ENCODE measurements at places on chromosomes 13 and 19. TPM values are rescaled to one million over a fixed set of nuclear protein-coding genes. Genes with fewer than 3 reads are reported as not detected.
A peak's percentile ranks its signal among the peaks of the same experiment; 100 is the strongest.

GRCh38 chr13:23969647-23970046, 72.3 kb upstream of the C1QTNF9B start:
- no peaks in the 10 kb centered on the region for H3K36me3 ChIP-seq
- DNase-seq, result peak; percentile 3
- peaks cover 9% of the 10 kb centered on the region for H3K4me1 ChIP-seq
- no peaks in the 10 kb centered on the region for H3K27me3 ChIP-seq
- H3K27ac ChIP-seq, result no peak overlapping the region
- no peak overlapping the region for H3K4me3 ChIP-seq

Gene CAPN12
- not detected for total RNA-seq

DNA sequence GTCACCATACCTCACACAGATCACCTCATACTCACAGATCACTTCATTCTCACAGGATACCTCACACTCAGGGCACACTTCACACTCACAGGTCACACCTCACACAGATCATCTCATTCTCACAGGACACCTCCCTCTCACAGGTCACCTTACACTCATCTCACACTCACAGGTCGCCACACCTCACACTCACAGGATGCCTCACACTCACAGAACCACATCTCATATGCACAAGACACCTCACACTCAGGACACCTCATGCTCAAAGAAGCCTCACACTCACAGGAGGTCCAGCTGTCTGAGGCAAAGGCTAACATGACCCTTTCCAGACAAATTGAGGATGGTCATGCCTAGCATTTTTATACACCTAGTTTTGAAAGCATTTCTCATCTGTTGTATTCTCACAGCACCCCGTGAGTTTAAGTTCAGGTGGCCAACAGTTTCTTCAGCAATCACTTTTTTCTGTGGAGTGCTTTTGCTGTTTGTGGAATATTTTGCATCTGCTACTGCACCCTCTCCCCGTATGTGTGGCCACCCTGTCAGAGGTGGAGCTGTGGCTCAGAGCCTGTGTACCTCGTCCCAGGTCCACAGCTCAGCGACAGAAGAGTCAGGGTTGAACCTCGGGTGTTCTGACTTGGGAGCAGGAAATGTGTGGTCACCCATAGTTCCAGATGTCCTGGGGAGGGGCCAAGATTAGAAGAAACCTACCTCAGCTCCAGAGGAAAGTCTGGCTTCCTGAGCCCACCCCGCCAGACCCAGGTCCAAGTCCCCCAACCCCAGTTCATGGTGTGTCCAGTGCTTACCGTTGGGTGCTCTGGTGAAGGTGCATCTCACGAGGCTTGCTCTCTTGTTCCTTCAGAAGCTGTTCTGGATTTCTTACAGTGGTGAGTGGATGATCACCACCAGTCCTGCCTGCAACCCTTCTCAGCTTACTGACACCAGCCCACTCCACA, 7.6 kb downstream of the F7 start:
- H3K27ac ChIP-seq, result no peak overlapping the region
- no peak overlapping the region for H3K4me3 ChIP-seq
- no peaks in the 10 kb centered on the region for H3K4me1 ChIP-seq
- H3K36me3 ChIP-seq, result no peaks in the 10 kb centered on the region
- DNase-seq, result peak; percentile 6

- H3K4me3 ChIP-seq, result no peak overlapping the region
- H3K27ac ChIP-seq, result no peak overlapping the region
- H3K36me3 ChIP-seq, result peaks cover 87% of the 10 kb centered on the region
Measured at GRCh38 chr19:43748205-43748594, 6.6 kb downstream of the SMG9 start.

- no peaks in the 10 kb centered on the region for H3K4me1 ChIP-seq
- no peak for DNase-seq
- H3K27ac ChIP-seq, result no peak overlapping the region
- H3K4me3 ChIP-seq, result no peak overlapping the region
- no peaks in the 10 kb centered on the region for H3K27me3 ChIP-seq
- H3K36me3 ChIP-seq, result no peaks in the 10 kb centered on the region
Measured at GRCh38 chr13:77595166-77595810, 59.8 kb downstream of the SCEL start.

- no peak overlapping the region for H3K27ac ChIP-seq
- no peak overlapping the region for H3K4me3 ChIP-seq
- H3K4me1 ChIP-seq, result peaks cover 43% of the 10 kb centered on the region
- DNase-seq, result no peak
- no peaks in the 10 kb centered on the region for H3K36me3 ChIP-seq
- no peaks in the 10 kb centered on the region for H3K27me3 ChIP-seq
Measured at GRCh38 chr19:31146546-31147183, 202.6 kb downstream of the TSHZ3 start.

DNA sequence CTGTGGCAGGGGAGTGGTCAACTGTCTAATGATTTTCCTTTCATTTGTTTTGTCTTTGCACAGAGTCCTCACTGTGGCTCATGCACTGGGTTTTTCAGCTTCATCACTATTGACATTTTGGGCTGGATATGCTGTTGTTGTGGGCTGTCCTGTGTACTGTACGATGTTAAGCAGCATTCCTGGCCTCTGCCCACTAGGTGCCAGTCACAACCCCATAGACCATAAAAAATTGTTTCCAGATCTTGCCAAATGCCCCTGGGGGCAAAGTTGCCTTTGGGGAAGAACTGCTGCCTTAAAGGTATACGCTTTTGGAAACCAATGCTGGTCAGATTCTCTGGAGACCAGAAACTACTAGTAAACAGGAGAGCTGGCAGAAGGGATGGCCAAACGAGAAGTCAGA, 310.4 kb downstream of the SPRY2 start:
- no peak overlapping the region for H3K27ac ChIP-seq
- H3K27me3 ChIP-seq, result no peaks in the 10 kb centered on the region
- H3K4me3 ChIP-seq, result no peak overlapping the region
- no peaks in the 10 kb centered on the region for H3K36me3 ChIP-seq
- DNase-seq, result peak; percentile 82

Gene SLC10A2
- not detected for total RNA-seq

DNA sequence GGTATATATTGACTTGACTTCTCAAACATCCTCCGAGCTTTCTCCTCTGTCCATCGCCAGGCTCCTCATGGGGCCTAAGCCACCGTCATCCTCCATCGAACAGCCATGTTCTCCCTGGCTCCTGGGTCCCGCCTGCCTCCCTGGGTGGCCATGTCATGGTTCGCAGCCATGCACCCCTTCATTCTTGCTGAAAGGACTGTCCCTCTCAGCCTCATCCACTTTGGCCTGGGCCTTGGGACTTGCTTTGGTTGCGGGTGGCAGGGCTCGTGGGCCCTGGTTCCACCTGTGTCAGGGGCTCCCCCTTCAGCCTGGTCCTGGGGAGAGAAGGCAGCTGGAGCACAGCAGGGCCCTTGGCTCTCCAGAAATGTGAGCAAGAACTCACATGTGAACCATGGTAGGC, 183.8 kb downstream of the KATNAL1 start:
- H3K27me3 ChIP-seq, result no peaks in the 10 kb centered on the region
- DNase-seq, result no peak
- peaks cover 20% of the 10 kb centered on the region for H3K4me1 ChIP-seq
- no peaks in the 10 kb centered on the region for H3K36me3 ChIP-seq
- no peak overlapping the region for H3K4me3 ChIP-seq
- H3K27ac ChIP-seq, result no peak overlapping the region

DNA sequence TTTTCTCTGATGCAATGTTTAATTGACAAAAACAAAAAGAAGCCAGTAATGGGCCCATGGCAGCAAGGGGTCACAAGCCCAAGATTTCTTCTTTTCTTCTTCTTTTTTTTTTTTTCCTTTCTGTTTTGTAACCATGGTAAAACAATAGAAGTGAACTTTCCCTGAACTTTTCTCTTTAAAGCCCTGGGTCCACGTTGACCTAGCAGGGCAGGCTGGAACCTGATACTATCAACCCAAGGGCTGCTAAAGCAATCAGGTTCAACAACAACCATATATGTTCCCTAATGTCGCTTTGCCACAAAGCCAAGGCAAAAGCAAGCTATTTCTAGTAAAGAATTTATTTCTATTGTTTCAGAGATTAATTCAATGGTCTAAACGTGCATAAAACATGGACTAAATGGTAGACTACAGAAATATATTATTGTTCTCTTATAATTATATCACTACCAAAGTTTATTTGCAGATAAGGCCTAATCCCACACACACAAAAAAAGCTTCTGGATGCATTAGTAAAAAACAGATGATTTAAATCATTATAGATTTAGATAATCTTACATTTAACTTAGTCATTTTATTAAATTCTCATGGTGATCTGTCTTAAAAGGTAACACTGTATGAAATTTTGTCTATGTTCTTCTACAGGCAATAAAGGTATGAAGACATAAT, 153.9 kb downstream of the DACH1 start:
- H3K4me1 ChIP-seq, result no peaks in the 10 kb centered on the region
- no peak overlapping the region for H3K27ac ChIP-seq
- no peaks in the 10 kb centered on the region for H3K27me3 ChIP-seq
- DNase-seq, result no peak
- no peak overlapping the region for H3K4me3 ChIP-seq
- no peaks in the 10 kb centered on the region for H3K36me3 ChIP-seq

GRCh38 chr13:21967871-21968270, 297.0 kb downstream of the FGF9 start:
- H3K27ac ChIP-seq, result no peak overlapping the region
- H3K4me3 ChIP-seq, result no peak overlapping the region
- DNase-seq, result no peak
- peaks cover 9% of the 10 kb centered on the region for H3K4me1 ChIP-seq
- H3K27me3 ChIP-seq, result no peaks in the 10 kb centered on the region

GRCh38 chr19:41998246-41999020, 4.4 kb upstream of the ATP1A3 start:
- no peak overlapping the region for H3K27ac ChIP-seq
- no peak overlapping the region for H3K4me3 ChIP-seq
- no peaks in the 10 kb centered on the region for H3K36me3 ChIP-seq
- no peak for DNase-seq
- peaks cover 79% of the 10 kb centered on the region for H3K27me3 ChIP-seq

GRCh38 chr19:1522838-1523237, 1.0 kb upstream of the PLK5 start:
- H3K36me3 ChIP-seq, result no peaks in the 10 kb centered on the region
- DNase-seq, result no peak
- peaks cover 43% of the 10 kb centered on the region for H3K27me3 ChIP-seq

- no peak overlapping the region for H3K4me3 ChIP-seq
- H3K27ac ChIP-seq, result no peak overlapping the region
- H3K4me1 ChIP-seq, result peaks cover 44% of the 10 kb centered on the region
- no peaks in the 10 kb centered on the region for H3K36me3 ChIP-seq
Measured at GRCh38 chr13:50693727-50694126, 149.8 kb downstream of the DLEU7 start.

Gene PTGIR
- not detected for total RNA-seq

DNA sequence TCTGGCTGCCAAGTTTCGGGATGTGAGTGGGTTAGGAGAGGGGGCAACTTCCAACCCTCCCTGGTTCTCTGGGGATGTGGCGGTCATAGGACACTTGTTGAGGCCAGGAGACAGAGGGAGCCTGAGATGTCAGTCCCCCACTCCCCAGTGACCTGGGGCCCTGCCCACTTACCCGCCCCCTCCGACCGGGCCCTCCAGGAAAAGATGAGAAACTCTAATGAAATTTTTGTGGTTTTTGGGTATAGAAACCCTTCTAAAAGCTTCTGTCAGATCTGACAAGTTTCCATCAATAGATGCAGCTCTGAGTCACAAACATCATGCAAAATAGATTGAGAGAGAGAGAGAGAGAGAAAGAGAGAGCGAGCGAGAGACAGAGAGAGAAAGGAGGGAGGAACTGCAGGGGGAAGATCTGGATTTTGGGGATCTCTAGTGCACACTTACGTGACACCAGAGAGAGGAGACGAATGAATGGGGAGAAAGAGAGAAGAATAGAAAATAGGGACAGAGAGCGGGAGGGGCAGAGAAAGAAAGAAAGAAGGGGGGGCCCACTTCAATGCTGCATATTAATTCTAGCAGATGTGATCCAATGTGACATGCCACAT, 94.0 kb downstream of the PTPRS start:
- no peaks in the 10 kb centered on the region for H3K36me3 ChIP-seq
- DNase-seq, result no peak
- no peaks in the 10 kb centered on the region for H3K27me3 ChIP-seq
- H3K4me3 ChIP-seq, result no peak overlapping the region
- H3K27ac ChIP-seq, result no peak overlapping the region

DNA sequence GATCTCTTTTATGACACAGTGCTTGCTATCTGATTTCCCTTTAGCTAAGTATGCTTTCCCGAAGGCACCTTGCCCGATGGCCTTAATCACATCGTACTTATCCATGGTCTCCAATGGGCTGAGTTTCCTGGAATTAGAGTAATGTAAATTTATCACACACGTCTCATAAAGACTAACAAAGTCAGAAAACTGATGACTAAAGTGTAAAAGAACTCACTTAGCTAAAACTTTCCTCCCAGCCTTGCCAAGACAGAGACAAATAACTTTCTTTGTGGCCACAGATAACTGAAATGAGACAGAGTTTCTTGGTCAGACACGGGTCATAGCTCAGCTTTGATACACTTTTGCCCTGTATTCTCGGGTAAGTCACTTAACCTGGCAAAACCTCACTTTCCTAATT, 1.5 kb downstream of the NEK5 start:
- H3K27ac ChIP-seq, result no peak overlapping the region
- H3K4me1 ChIP-seq, result peaks cover 11% of the 10 kb centered on the region
- 0 out of 2 replicates have a peak, but pooled peaks cover 3% of the 10 kb centered on the region for H3K27me3 ChIP-seq
- H3K36me3 ChIP-seq, result no peaks in the 10 kb centered on the region
- DNase-seq, result no peak

Gene REX1BD
- 84.0 TPM for total RNA-seq

Gene ERFL
- not detected for total RNA-seq

DNA sequence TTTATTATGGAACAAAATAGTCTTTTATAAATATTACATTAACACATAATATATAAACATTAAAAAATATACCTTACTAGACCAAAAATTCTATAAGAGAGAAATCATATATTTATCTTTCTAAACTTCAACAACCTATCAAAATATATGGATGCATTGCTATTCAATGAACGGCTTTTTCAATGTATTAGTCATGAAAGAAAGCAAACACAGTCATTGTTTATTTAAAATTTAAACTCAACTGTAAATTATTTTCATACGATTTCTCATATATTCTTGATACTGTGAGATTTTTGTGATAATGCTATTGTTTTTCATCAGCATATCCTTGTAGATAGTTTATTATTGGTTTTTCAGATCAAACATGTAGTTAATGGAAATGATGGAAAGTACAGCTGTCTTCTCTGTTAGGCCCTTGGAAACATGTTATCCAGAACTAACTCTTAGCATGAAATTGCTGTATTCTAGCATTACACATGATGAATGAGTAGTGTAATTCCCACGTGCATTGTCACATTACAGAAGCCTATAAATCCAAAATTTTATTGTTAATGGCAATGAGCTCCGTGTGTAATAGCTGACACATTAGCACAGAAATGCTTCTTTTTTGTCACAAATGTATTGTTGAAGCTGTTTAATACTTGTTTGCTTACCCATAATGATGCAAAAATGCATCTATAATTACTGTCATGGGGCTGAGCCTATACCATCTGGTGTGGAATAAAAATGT, 1639.9 kb downstream of the SLITRK5 start:
- no peaks in the 10 kb centered on the region for H3K27me3 ChIP-seq
- H3K27ac ChIP-seq, result no peak overlapping the region
- H3K36me3 ChIP-seq, result no peaks in the 10 kb centered on the region
- DNase-seq, result no peak
- no peaks in the 10 kb centered on the region for H3K4me1 ChIP-seq
- H3K4me3 ChIP-seq, result no peak overlapping the region

- no peaks in the 10 kb centered on the region for H3K4me1 ChIP-seq
- H3K4me3 ChIP-seq, result no peak overlapping the region
- no peak overlapping the region for H3K27ac ChIP-seq
- DNase-seq, result no peak
Measured at GRCh38 chr13:20729633-20730585, 26.4 kb downstream of the IL17D start.

All from SJSA1 (cell line).